ENCODE measurements at places on chromosomes 11 and 22. TPM values are rescaled to one million over a fixed set of nuclear protein-coding genes. Genes with fewer than 3 reads are reported as not detected.

DNA sequence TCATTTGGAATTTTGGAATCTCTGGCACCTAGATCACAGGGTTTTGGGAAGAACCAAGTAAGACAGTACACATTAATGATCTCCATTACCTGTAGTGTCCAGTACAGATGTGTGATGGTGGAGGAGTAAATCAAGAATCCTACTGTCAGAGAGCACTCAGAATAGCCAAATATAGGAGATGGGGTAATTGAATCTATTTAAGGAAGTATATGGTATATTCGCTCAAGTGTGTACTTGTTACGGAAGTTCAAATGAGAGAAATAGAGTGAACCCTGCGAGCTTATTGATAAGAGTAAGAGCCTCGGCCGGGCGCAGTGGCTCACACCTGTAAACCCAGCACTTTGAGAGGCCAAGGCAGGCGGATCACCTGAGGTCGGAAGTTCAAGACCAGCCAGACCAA, 2.2 kb downstream of the SPCS2 start:
- no peak for DNase-seq

DNA sequence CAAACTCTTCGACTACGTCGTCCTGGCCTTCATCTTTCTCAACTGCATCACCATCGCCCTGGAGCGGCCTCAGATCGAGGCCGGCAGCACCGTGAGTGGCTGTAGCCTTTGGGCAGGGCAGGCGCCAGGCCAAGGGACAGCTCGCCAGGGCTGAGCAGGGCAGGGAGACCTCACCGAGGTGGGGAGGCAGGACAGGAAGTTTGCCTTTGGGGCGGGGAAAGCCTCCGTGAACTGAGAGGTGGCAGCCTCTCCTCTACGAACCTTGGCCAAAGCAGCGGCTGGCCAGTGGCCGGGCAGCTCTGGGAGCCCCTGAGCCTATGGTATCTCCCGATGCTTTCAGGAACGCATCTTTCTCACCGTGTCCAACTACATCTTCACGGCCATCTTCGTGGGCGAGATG, 93.2 kb downstream of the CACNA1I start:
- DNase-seq = no peak

DNA sequence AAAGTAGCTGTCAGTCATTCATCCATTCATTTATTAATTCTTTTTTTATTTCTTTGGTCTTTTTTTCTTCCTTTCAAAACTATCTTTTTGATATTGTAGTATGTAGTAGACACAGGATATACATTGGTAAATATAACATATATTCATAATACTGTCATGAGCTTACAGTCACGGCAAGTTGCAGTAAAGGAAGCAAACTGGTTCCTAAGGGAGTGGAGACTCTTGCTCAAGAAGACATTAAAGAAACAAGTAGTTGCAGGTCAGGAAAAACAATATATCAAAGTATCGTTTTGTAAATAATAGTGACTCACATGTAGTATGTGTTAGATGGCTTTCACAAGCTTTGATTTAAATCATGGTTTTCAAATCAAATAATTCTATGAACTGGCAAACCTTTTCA, 7.5 kb downstream of the OR5AR1 start:
- DNase-seq = no peak

DNA sequence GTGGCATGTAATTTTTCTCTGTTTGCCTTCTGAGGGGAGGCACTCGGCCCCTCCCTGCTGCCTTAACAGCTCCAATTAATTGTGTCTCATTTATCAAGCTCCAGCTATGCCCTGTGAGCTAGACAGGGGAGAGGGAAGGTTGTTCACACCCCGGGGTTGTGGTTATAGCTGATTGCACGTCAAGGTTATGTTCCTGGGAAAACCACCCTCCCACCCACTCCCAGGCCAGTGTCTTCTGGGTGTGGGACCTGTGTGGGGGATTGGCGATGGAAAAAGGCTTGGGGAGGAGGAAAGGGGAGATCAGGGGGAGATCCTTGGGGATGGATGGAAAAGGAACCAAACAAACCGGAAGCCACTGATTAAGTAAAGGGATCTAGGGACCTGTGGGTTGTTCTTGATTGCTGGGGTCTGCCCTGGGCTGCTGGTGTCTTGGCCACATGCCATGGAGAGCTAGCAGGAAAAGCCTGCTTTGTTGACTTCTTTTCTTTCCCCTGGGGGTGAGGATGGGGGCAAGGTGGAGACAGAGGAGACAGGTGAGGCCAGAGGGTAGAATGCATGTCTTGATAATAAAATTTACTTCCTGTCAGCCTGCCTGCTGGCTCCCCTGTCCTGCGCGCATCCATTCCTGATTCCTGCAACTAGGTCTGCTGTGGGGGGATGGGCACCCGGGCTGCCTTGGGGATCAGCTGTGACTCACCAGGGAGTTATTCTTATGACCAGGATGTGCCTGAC, 13.5 kb upstream of the SORL1-AS1 start:
- DNase-seq = peak; percentile 93

DNA sequence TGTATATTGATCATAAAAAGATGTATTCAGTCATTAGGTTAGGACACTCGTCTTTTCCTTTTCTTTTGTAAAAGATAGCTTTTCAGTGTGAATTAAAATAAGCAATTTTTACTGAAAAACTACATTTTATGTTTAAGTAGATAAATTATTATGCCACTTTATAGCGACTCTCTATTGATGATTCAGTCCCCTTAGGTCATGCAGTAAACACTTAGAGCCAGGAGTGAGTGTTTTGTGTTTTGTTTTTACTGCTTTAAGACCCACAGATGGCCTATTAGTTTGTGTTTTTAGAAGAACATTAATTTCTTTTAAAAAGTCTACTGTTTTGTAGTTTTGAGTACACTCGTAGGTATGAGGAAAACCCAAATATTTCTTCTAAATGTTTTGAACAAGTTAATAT, 86.6 kb downstream of the YAP1 start:
- no peak for DNase-seq

Gene NOX4
- not detected for total RNA-seq

DNA sequence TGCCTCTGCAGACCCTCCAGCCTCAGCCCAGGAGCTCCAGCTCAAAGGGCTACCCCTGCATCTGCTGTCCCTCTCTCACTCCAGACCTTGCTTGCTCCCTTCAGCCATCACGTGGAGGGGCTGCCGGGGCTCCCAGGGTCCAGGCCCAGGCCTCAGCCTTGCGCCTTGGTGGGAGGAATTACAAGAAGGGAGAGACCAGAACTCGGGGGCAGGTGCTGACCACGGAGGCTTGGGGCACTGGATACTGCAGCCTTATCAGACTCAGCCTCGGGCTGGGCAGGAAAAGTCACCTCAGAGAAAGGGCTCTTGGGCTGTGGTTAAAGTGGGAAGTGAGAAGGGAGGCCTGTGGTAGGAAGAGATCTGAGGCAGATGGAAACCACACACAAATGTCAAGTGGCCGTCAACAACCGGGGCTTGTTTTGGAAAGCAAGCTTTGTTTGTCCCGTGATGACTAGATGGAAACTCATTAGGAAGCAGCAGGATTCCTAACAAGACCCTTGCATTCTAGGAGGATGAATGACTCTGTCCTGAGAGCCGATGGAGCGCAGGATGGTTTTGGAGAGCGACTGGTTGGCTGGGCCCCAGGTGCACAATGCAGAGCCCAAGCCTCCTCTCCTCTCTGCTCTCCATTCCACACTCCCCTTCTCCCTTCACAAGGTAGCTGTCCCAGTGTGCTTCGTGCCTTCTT, 1321.7 kb downstream of the TBC1D22A start:
- no peak for DNase-seq

Gene SLC6A5
- total RNA-seq = not detected

Gene WT1
- 0.07 TPM for total RNA-seq

DNA sequence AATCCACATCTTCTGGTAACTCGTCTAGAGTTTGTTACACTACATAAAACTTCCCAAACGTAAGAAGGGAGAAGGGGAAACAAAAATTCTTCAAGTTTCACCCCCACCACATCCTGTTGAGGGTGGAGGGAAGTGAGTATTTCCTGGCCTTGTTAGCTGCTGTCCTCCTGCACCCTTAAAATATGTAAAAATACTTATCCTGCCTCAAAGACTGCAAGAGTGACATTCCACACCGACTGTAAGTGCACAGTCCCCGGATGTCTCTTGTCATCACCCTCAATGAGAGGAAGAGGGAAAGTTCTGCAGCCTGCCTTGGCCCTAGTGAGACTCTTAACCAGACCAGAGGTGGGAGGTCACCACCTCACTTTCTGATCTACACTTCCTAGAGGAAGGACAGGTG, 3.3 kb downstream of the TMEM121B start:
- no peak for DNase-seq

Gene OR5AP2
- not detected for total RNA-seq

- no peak for DNase-seq
Observed at GRCh38 chr11:45073685-45074141, 72.7 kb upstream of the PRDM11 start.

Gene TCN1
- 1.7 TPM for total RNA-seq

DNA sequence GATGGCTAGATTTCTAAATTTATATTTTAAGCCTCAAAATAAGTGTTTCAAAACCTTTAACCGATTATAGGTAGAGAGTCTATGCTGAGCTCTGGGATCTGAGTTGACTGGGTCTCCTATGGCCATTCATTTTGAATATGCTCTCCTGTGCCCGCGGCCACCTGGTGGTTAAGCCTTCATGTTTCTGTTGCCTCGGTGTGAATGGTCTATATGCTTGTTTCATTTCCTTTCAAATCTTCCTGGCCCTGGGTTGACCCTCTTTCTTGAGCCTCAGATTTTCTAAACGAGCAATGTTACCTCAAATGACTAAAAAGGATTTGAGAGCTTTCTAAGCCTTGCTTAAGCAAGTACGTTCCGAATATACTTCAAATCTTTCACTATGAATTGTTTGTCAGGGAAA, 789.4 kb upstream of the KIRREL3 start:
- no peak for DNase-seq

DNA sequence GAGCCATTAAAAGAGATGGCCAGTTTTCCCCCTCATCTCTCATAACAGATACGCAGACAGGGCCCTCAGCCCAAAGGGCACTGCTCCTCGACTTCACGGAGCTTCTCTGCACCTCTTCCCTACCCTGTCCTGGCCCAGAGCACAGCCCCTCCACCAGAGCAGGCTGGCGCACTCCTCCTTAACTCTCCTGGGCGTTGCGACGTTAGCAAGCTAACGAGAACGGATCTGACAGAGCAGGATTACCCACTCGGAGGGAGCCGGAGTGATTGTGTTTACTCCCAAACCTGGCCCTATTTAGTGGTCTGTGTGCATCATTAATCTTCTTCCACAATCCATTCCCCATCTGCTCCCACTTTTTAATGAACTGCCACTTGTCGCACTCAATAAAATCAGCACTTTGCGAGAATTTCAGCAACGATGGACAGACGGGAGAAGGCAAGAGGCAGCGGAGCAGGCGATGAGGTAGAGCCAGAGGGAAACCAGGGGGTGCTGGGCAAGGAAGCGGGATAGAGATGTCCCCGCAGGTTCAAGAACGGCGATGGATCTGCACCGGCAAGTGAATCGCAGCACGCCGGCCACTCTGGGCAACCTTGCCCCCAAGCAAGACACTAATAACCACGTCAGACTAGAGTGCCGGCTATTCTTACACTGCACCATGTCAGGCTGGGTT, 159.4 kb downstream of the BUD13 start:
- DNase-seq = no peak

GRCh38 chr11:47399860-47400767, 8.3 kb upstream of the SLC39A13 start:
- no peak for DNase-seq

DNA sequence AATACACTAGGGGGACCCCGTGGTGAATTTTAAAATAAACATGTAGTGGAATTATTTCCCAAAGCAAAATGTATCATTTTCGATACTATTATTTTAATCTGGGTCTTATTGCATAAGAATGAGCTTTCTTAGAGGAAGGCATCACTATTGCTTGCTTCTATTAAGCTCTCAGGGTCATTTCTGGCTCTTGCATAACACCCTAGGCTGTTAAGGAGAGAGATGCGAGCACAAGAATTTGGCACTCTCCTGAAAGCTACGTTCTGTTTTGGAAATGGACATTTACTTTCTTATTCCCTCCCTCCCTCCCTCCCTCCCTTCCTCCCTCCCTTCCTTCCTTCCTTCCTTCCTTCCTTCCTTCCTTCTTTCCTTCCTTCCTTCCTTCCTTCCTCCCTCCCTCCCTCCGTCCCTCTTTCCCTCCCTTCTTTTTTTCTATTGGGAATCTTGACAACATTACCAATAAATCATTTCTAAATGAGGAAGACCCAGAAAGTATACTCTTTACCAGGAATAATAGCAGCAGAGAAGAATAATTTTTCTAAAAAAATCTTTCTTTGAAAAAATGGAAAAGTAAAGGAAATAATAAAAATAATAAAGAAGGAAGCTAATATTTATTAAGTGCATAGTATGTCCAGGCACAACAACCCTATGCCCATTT, 83.6 kb upstream of the BDNF start:
- no peak for DNase-seq

DNA sequence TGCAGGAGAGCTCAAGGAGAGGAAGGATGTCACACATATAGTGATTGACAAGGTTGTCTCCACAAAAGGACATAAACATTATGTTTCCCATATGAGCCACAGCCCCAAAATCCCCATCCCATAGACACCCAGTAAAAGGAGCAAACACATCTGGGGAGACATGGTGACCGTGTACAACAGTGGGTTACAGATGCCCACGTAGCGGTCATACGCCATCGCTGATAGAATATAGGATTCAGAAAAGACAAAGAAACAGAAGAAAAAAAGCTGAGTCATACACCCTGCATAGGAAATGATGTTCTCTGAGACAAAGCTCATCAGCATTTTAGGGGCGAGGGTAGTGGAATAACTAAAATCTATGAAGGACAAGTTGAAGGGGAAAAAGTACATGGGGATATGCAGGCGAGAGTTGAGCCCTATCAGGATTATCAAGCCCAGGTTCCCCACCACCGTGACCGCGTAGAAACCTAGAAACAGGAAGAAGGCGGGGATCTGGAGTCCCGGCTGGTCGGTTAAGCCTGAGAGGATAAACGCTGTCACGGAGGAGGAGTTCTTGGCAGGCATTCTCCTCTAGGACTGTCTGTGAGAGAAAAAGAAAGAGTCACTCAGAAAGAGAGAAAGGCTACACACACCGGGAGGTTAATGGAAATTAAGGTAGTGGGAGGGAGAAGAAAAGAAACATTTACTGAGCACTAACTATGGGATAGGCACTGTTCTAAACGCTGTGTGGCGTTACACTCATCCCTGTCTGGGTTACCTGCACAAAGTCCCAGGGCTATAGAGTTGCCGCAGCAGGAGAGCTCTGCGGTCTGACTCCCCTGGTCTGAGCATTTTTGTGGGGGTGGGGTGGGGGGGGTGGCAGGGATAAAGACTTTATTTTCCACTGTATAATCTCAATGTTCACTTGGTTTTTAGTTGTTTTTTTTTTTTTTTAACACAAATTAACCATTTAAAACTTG, 36.1 kb upstream of the OR8B8 start:
- DNase-seq = no peak

Gene MOGAT2
- 0.12 TPM for total RNA-seq

DNA sequence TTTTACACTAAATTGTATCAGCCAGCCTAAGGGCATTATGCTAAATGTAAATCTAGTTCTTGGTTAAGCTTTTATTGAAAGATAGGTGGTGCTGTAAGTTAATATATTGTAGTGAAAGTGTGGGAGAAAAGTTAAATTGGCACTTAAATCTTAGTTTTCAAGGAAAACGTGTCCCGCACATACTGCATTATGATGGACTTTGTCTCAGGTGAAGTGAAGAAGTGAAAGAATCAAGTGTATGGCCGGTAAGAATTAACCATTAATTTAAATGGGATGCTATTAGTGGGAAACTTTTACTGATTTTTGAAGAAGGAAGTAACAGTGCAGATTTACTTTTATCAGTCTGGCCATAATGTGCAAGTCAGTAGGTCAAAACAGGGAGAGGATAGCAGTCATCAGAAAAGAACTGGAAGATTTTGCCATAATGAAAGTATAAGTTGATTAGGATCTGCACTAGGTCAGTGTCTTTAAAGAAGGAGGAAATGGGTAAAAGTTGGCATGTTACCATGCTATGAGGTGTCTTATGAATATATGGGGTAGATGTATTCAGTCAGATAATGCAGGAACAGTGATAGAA, 81.6 kb downstream of the PDHX start:
- DNase-seq = no peak
